ENCODE measurements at places on chromosomes 13 and 19. TPM values are rescaled to one million over a fixed set of nuclear protein-coding genes. Genes with fewer than 3 reads are reported as not detected.

The PTGIR gene
- 21.1 TPM for total RNA-seq

The TPTE2 gene
- total RNA-seq, result not detected

The GRIN3B gene
- 0.25 TPM for total RNA-seq

- no peak for DNase-seq
- H3K27me3 ChIP-seq, result no peaks in the 10 kb centered on the region
- H3K4me1 ChIP-seq, result no peaks in the 10 kb centered on the region
- no peak overlapping the region for H3K4me3 ChIP-seq
Measured at GRCh38 chr13:64305246-64305645, 2889.6 kb upstream of the PCDH20 start.

GRCh38 chr13:43687038-43687437 lies 99.7 kb downstream of the ENOX1 start:
- H3K36me3 ChIP-seq, result no peaks in the 10 kb centered on the region
- H3K27ac ChIP-seq, result no peak overlapping the region
- no peak overlapping the region for H3K4me3 ChIP-seq
- peaks cover 11% of the 10 kb centered on the region for H3K4me1 ChIP-seq
- DNase-seq, result no peak
- no peaks in the 10 kb centered on the region for H3K27me3 ChIP-seq

DNA sequence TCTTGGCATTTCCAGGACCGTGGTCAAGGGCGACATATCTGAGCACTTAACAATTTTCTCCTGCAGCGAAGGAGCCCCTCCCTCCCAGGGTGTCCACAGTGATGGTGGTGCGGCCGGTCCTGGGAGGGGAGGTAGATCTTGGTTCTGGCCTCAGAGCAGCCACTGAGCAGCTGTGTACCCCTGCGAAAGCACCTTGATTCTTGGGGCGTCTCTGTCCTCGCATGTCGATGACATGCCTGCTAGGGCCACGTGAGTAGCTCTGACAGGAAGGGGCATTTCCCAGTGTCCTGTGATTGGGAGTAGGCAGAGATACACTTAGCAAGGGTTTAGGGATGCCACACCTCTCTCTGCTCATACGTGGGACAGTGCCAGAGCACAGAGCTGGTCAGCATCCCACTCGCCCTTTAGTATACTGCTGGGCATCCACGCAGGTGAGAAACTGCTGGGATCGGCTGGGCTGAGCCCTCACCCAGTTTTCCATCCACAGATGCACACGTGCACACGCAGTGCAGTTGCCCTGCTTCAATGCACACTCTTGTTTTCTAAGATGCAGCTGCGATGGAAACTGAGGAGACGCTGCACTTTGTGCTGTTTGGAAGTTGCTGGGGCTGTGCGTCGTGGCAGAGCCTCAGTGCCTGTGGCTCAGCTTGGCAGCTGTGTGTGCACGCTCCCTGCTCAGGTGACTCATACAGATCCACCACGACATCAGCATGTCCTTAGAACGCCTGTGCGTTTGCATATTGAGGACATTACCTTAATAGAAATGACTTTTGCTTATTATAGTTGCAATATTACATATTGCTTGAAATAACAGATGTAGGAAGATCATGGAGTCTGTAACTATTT lies 66.8 kb downstream of the TEX29 start:
- no peak overlapping the region for H3K27ac ChIP-seq
- no peaks in the 10 kb centered on the region for H3K27me3 ChIP-seq
- no peaks in the 10 kb centered on the region for H3K4me1 ChIP-seq
- H3K4me3 ChIP-seq, result no peak overlapping the region
- no peak for DNase-seq

- H3K4me3 ChIP-seq, result no peak overlapping the region
- no peaks in the 10 kb centered on the region for H3K36me3 ChIP-seq
- no peak overlapping the region for H3K27ac ChIP-seq
- no peaks in the 10 kb centered on the region for H3K27me3 ChIP-seq
Measured at GRCh38 chr13:97568850-97569249, 134.9 kb downstream of the RAP2A start.

GRCh38 chr19:51565583-51565982 lies 5.5 kb upstream of the ZNF175 start:
- no peak overlapping the region for H3K27ac ChIP-seq
- DNase-seq, result no peak
- H3K4me1 ChIP-seq, result no peaks in the 10 kb centered on the region
- no peak overlapping the region for H3K4me3 ChIP-seq

GRCh38 chr13:31860002-31860401 lies 120.7 kb downstream of the RXFP2 start:
- H3K27me3 ChIP-seq, result no peaks in the 10 kb centered on the region
- no peak overlapping the region for H3K4me3 ChIP-seq
- H3K36me3 ChIP-seq, result no peaks in the 10 kb centered on the region
- no peak overlapping the region for H3K27ac ChIP-seq
- DNase-seq, result no peak
- H3K4me1 ChIP-seq, result peaks cover 9% of the 10 kb centered on the region

DNA sequence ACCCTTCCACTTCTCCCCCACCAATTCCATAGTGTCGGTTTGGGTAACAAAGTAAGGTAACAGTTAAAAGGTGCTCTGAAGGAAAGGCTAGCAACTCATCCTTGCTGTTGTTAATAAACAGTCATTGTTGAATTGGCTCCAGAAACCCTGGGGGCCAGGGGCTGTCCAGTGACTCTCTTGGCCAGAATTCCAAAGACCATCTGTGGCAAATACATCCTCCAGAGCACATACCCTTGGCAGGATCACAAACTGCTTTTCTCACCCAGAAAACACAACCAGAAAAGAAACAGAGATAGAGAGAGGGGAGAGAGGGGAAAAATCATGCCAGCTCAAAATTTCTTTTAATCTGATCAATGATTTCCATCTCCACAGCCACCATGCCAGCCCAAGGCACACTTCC lies 22.1 kb downstream of the CACNA1A start:
- no peaks in the 10 kb centered on the region for H3K36me3 ChIP-seq
- no peaks in the 10 kb centered on the region for H3K4me1 ChIP-seq
- H3K4me3 ChIP-seq, result no peak overlapping the region
- H3K27ac ChIP-seq, result no peak overlapping the region

GRCh38 chr13:93248627-93249047 lies 22.0 kb downstream of the GPC6 start:
- no peak overlapping the region for H3K4me3 ChIP-seq
- H3K27me3 ChIP-seq, result no peaks in the 10 kb centered on the region

GRCh38 chr19:45529420-45529785 lies 22.1 kb downstream of the VASP start:
- H3K36me3 ChIP-seq, result peaks cover 33% of the 10 kb centered on the region
- no peak overlapping the region for H3K4me3 ChIP-seq
- H3K27ac ChIP-seq, result no peak overlapping the region
- no peaks in the 10 kb centered on the region for H3K27me3 ChIP-seq
- H3K4me1 ChIP-seq, result peaks cover 5% of the 10 kb centered on the region
- DNase-seq, result peak; percentile 35

- no peak overlapping the region for H3K27ac ChIP-seq
- no peaks in the 10 kb centered on the region for H3K36me3 ChIP-seq
- DNase-seq, result no peak
- no peak overlapping the region for H3K4me3 ChIP-seq
Measured at GRCh38 chr19:54339646-54340358, 840 bp upstream of the LILRA4 start.

DNA sequence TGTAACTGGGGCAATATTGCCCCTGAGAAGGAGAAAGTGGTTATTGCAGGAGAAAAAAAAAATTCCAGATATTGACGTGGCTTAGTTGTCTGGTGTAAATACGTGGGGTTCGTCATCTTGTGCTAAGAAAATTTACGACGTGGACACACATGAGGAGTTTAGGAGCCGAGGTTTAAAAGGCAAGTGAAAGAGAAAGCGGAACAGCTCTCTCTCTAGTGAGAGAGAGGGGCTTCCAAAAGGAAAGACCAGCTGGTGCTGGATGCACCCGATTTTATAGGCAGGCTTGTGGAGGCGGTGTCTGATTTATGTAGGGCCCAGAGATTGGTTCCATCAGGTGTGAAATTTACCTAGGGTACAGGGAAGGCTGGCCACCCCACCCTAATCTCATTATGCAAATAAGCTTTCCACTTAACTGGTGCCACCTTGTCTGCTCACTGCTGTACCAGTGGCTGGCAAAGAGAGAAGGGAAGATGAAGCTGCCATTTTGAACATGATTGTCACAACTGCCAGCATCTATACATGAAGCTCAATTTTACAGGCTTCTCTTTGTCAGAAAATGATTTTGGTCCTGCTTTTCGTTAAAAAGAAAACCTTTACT lies 845.1 kb downstream of the DACH1 start:
- no peak overlapping the region for H3K4me3 ChIP-seq
- no peak for DNase-seq
- H3K27me3 ChIP-seq, result no peaks in the 10 kb centered on the region
- H3K27ac ChIP-seq, result no peak overlapping the region
- no peaks in the 10 kb centered on the region for H3K36me3 ChIP-seq

All from GM23248 (cell line).